HT1080 (cell line): ENCODE measurements at places on chromosomes 13 and 19. TPM values are rescaled to one million over a fixed set of nuclear protein-coding genes. Genes with fewer than 3 reads are reported as not detected.

- no peak for DNase-seq
These were observed at the start of gene EML2 for GRCh38 chr19:45638930-45639729. Gene EML2 (minus strand): TSS chr19:45639397. CDS start chr19:45639376, 21 bp downstream.

DNA sequence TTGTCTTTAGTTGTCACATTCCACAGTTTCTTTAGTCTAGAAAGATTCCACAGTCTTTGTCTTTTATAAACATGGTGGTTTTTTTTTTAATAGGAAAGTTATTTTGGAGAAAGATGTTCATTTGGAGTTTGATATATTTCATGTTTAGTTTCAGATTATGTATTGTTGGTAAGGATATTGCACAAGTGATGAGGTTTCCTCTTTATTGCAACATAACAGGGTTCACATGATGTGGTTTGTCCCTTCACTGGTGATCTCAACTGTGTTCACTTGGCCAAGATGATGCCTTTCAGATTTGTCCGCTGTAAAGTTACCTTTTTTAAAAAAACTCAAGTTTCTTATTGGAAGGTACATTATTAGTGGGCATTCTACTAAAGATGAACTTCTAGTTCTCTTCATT is 3.2 kb downstream of the ZNF230 start:
- DNase-seq: no peak

GRCh38 chr13:82010780-82011179 is 1669.9 kb upstream of the SPRY2 start:
- peak; percentile 30 for DNase-seq

GRCh38 chr19:44303320-44303719 is 1.5 kb downstream of the ZNF235 start:
- DNase-seq: no peak

GRCh38 chr13:113304121-113304520 is 7.1 kb downstream of the LAMP1 start:
- no peak for DNase-seq

DNA sequence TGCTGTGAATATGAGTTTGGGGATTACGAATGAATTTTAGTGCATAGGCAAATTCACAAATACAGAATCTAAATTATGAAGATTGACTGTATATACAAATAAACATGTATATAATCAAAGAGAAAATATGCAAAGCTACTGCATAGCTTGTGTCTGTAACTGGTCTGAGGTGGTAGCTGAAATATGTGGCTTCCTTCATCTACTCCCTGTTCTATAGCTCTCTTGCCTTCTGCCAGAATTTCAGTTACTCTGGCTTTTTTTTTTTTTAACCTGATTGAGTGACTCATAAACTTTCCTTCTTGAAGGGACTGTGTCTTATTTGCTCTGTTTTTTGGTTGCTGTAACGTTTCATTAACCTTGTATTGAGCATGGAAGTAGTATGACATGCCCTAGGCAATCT is 26.6 kb downstream of the DNAJC3 start:
- peak; percentile 34 for DNase-seq

DNA sequence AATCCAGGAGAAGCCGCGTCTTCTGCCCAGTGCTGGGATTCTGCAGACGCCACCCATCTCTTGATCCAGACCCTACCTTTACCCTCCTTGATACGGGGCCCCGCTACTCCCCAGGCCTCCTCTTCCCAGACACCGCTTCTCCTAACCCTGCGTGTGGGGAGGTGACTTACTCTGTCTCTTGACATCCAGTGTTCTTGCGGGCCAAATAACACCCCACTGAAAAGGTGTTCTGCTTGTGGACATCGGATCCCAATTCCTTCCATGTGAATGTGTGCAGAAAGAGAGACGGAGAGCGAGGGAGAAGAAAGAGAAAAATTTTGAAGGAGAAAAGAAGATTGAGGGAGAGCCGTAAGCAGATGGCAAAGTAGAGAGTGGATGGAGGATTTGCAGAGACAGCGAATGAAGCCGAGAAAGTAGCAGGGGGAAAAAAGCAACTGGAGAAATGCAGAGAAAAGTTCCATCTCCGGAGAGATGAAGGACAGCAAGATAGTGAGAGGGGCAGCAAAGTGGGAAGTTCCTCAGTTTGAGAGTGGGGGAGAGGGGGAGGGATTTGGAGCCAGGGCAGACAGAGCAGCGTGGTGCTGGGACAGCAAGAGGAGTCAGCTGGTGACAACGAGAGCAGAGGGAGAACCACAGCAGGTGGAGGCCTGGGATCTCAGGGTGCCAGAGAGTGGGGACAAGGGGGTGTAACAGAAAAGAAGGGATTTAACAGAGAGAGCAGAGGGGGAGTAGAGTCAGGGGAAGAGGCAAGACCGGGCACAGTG is 814 bp downstream of the ZNF480 start:
- DNase-seq: no peak

DNA sequence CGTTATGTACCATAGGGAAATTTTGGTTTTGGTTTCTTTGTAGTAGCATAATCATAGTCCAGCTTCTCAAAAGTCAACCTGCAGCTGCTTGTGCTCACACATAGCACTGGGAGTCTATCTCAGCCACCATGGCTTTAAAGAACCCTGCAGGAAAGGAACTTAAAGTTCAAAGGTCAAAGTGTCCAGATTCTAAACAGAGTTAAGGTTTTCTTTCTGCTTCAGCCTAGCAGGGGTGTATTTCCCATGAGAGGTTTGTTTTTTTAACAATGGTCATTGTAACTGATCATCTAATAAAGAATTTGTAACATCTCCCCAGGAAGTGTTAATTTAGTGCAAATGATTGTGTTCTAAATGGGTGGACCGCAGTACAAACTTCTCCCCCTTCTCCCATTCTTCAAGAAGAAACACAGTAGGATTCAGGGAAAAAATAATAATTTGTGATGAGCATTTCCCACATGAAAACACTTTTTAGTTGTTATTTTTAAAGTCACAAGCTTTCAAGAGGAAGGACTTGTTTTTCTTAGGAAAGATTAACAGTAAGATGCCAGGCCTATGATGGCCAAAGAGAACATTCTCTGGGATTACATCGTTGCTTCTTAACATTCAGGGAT is 168.0 kb downstream of the EFNB2 start:
- DNase-seq: no peak

The URI1 gene
- total RNA-seq: 53.0 and 54.3 TPM in 2 replicates

The PRODH2 gene
- not detected in 2 replicates for total RNA-seq

The ZNF547 gene
- 4.0 and 6.4 TPM in 2 replicates for total RNA-seq

The SOX21 gene
- total RNA-seq: 0.03 and 0.30 TPM in 2 replicates
